Pons (tissue), 1 donor: ENCODE measurements at places on chromosomes 6 and 20.

DNA sequence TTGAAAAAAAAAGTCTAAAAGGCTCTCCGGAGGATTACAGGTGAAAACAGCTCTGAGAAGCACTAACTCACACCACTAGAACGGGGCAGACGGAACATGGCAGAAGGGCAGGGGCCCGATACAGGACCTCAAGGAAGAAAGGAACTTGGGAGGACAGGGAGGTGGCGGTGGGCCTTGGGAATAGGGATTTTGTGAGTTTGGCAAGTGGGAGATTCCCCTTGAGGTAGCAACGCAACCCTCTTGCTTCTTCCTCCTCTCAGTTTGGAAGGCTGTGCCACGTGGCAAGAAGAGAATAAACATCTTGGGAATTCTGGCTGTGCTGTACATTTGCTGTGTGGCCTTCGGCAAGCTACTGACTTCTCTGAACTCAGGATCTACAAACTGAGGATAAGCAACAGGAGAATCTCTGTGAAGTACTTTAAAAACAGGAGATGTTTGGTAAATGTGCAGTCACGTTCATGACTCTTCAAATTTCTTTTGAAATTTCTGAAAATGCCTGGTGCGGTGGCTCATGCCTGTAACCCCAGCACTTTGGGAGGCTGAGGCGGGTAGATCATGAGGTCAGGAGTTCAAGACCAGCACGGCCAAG lies 220.8 kb downstream of the BCAS1 start:
- DNase-seq, result no peak

GRCh38 chr6:157123234-157123633 lies 200.1 kb downstream of the TMEM242 start:
- DNase-seq, result no peak

GRCh38 chr20:6051505-6051904 lies 2.4 kb downstream of the LRRN4 start:
- no peak for DNase-seq

- DNase-seq, result no peak
Observed at GRCh38 chr20:13348311-13349234, 127.5 kb downstream of the ISM1 start.

DNA sequence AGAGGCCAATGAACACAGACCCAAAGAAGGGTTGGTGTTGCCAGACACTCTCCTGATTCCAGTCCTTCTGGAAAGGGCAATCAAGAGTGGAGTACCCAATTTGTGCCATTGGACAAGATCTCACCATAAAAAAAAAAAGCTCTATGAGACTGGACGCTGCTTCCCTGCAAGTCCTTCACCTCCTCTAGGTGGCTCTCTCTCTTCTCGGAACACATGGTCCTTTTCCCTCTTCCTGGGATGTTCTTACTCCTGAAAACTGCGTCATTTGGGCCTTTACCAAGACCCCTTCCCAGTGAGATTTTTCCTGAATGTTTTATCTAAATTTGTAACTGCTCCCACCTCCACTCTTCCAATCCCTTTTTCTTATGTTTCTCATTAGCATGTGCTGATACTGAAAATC lies 280.8 kb downstream of the FOXA2 start:
- no peak for DNase-seq

- DNase-seq, result peak; percentile 95
Observed at GRCh38 chr6:127980996-127981395, 80.1 kb upstream of the THEMIS start.

GRCh38 chr6:155936551-155936950 lies 480.9 kb upstream of the NOX3 start:
- DNase-seq, result no peak

DNA sequence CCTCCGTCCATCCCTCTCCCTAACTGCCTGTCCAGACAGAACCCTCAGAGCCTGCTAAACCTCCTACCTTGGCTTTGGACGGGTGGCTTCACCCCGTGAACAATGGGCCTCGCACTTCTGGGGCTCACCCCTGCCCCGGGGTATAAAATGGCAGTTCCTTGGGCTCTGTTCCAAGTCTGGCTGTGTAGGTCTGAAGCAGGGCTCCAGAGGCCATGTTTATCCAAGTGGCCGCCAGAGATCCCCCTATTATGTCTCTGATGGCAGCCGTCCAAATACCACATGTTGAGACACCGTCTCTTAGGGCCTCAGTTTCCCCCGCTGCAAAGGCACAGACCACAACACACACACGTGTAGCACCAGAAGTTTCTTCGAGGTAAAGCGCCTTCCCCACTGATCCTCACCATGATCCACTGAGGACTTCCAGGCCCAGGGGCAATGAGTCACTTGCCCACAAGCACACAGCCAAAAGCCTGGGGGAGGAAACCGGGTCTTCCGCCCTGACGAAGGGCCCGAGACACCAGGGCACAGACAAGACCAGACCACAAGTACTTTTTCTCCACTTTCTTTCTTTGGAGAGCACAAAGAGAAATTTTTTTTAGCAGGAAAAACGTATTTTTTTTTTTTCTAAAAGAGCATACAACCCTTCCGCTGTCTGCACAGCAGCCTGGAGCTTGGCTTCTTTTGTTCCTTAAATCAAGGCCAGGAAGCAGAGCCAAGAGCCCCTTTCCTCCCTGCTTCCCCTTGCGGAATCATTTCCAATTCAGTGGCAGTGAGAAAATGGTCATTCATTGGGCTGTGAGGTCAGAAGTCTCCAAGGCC lies 11.8 kb downstream of the CPNE5 start:
- DNase-seq, result peak; percentile 74

- DNase-seq, result no peak
Observed at GRCh38 chr6:100057941-100058340, 63.9 kb upstream of the MCHR2 start.

DNA sequence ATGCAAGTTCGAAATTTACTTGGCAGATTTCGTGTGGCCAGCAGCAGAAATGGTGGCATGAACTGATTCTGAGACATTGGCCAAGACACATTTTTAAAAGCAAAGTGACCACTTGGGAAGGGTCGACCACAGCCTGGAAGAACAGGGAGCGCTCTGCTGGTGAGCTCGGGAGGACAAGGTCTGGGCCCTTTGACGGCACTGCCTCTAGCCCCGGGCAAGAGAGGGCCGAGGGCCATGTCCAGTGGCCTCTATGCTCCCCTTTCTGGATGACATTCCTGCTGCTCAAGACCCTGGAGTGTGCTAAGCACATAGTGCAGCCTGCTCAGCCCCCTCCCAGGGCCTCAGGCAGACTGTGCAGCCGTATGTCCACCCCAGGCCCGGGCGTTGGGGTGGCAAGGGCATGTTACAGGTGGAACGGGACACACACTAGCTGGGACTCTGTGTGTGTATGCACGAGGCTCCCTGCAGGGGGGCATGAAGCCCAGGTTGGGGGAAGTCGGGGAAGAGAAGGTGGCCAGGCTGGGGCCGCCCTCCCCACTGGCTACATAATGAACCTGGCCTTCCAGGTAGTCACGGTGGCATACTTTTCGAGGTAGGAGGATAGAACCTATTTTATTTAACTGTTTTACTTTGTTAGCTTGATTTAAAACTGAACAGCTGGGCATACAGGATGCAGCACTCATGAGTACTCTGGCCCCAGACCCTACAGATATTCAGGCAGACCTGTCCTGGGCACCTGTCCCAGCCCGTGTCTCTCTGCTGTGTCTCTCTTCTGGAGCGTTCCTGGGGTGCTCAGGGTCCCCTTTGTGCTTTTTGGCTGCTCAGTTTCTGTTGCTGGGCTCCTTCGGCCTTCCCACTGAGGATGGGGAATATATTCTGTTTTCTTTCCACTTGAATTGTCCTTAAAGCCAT lies 6.4 kb downstream of the SYNJ2 start:
- DNase-seq, result peak; percentile 13

DNA sequence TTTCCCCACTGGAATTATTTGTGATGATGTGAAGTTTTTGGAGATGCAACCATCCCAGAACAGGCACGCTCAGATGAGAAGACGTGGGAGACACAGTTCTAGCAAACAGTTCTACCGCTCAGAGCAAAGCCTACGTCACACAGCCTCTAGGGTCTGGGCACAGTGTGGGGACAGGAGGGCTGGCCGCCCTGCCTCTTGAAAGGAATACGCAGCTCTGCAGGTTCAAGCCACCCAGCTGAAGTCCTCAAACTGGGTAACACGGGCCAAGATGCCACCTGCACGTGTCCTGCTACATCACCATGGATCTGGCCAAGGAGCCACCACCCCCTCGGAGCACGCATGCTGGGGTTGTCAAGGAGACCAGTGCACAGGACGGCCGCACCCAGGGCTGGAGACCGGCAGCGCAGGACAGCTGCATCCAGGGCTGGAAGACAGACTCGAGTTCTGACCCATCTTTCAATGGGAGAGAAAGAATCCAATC lies 75.0 kb downstream of the NOL4L start:
- no peak for DNase-seq

GRCh38 chr20:1536893-1537730 lies 20.4 kb downstream of the SIRPD start:
- peak; percentile 30 for DNase-seq

DNA sequence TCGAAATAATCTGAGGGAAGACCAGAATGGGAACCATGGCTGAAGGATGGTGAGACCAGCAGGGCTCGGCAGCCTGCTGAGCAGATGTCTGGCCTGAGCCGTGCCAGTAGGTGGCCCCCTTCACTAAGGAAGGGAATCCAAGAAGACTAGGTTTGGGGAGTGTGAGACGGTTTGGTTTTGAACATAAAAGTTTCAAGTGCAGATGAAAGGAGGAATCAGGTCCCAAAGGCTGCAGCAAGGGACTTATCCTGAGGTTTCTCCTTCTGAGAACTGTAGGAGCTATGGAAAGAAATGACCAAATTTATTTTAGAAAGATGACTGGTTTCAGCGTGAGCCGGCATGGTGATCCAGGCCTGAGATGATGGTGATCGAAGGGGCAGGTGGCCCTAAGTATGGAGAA lies 4.6 kb upstream of the OSER1 start:
- peak; percentile 71 for DNase-seq

GRCh38 chr20:39874049-39874893 lies 814.8 kb downstream of the MAFB start:
- DNase-seq, result peak; percentile 77

DNA sequence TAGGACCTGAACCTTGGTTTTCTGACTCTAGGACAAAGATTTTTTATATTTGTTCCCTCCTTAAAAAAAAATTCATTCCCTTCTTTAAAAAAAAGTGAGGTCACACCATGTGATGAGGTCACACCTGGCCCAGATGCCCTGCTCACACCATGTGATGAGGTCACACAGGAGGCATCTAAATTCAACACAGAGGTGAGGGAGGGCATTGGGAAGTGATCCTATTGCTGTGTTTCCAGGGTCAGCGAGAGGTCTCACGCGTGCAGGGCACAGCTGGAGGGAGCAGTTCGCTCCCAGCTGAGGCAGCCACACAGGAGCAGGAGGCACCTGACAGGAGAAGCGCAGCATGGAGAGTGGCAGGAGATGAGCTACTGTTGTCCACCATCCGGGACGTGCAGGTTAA lies 92.5 kb downstream of the SLC22A23 start:
- DNase-seq, result no peak

DNA sequence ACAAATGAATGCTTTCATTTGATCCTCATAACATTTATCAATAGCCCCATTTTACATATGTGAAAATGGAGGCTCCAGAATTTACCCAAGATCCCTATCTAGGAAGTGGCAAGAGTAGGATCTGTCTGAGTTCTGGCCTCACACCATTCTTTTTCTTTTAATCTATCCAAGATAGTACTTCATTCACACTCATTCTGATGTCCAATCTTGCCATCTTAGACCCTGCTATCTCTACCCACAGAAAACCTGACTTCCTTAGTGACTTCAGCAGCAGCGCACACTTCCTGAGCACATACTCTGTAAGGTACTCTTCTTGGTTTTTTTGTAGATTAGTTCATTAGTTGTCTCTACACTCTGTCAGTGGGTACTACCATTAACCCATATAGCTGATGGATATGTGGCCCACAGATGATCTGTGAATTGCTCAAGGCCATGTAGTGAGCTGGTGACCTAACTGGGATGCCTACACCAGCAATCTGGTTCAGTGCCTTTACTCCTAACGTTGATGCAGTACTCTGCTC lies 36.3 kb downstream of the COX4I2 start:
- no peak for DNase-seq

GRCh38 chr6:35042031-35042815 lies 98.9 kb downstream of the TCP11 start:
- no peak for DNase-seq

- no peak for DNase-seq
Observed at GRCh38 chr6:155284775-155285174, 21.0 kb downstream of the CLDN20 start.

DNA sequence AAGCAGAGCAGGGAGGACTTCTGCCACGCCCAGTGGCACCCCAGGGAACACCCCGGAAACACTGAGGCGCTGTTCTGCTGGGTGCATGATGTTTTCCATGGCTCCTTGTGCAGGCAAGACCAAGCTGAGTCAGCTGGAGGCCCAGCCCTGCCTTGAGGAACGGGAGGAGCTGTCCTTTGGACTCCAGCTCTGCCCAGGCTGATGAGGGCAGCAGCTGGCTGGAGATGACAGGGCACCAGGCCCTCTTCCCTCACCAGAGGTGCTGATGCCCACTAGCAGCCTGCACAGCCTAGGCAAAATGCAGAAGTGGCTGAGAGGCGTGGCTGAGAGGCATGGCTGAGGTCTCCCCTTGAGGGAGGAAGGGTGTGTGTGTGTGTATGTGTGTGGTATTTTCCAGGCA lies 2.4 kb downstream of the C6orf132 start:
- DNase-seq, result no peak

DNA sequence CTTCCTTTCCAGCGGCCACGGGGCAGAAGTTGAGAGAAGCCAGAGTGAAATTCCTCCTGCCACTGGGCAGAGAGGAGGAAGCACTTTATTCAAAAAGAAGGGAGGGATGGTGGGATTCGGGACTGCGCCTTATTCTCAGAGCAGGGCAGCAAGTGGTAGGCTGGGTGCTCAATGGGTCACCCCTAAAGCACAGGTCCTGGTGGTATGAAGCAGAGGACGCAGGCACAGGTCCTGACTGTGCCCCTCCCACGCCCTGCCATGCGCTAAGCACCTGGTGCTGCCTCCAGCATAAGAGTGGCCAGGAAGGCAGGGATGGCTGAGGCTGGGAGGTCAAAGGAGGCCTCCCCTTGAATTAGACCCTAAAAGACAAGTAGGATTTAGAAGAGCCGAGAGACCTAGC lies 4.9 kb upstream of the GRM4 start:
- no peak for DNase-seq

DNA sequence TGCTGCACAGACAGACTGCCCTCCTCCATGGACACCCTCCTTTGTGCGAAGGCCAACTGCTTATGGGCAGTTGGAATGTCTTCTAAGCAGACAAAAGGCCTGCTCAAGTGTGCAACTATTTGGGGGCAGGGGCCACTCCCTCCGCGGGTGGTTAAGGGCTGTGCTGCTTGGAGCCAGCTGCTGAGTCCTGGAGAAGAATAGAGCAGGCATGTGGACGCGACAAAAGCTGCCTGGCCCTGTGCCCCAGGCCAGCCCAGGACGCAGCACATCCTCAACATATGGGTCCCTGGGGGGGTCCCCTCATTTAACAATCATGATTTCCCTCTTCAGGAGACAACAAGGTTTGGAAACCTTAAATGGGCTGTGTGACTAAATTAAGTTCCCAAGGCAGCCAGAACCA lies 45.5 kb upstream of the ENTPD6 start:
- no peak for DNase-seq

DNA sequence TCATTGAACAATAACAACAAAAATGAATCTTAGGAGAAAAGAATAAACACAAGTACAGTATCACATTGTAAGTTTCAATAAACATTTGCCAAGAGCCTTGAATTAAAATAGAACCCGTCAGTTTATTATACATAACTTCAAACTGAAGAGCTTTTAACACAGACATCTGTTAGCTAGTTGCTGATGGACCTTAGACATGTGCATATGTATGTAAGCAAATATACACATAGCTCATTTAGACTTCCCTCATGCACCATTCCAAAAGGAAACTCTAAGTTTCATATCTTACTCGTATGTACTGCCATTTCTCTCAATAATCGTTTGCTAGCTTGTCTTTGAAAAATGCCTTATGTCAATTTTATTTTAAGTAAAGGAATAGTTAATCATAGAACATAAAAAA lies 235.0 kb downstream of the TENT5A start:
- no peak for DNase-seq
